ENCODE measurements at places on chromosomes 4 and X.

GRCh38 chr4:2671267-2671895 is 84.8 kb downstream of the TNIP2 start:
- DNase-seq = no peak

- no peak for DNase-seq
Measured at GRCh38 chr4:101806914-101807313, 16.4 kb downstream of the BANK1 start.

DNA sequence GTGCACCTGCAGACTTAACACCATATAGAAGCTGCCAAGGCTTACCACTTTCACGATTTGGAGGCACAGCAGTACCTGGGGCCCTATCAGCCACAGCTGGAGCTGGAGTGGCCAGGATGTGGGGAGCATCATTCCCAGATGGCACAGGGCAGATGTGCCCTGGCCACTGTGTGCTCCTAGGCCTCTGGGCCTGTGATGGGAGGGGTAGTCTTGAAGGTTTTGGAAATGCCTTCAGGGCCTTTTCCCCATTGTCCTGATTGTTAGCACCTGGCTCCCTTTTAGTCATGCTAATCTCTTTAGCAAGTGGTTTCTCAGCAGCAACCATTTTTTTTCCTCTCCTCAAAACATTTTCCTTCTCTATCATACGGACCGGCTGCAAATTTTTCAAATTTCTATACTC is 490.2 kb downstream of the RAB28 start:
- DNase-seq = no peak

DNA sequence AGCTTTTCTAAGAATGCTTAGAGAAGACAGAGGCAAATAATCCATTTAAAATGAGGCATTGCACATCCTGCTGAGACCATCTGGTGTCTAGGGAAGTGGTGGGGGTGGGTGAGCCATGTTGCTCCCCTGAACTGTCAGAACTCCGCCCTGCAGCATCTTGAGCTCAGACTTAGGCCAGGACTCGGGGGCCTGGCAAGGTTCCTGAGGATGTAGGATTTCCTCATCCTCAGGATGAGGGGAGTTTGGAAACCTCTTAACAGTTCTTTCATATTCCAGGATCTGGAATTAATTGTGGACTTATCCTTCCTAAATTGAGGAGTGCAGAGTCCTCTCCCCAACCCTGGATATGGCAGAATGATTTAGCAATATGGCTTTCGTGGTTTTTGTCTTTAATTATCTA is 6.6 kb downstream of the TLL1 start:
- no peak for DNase-seq

Measured in NCI-H187 (cell line).